LoVo (cell line): ENCODE measurements at places on chromosomes 1 and 21.

DNA sequence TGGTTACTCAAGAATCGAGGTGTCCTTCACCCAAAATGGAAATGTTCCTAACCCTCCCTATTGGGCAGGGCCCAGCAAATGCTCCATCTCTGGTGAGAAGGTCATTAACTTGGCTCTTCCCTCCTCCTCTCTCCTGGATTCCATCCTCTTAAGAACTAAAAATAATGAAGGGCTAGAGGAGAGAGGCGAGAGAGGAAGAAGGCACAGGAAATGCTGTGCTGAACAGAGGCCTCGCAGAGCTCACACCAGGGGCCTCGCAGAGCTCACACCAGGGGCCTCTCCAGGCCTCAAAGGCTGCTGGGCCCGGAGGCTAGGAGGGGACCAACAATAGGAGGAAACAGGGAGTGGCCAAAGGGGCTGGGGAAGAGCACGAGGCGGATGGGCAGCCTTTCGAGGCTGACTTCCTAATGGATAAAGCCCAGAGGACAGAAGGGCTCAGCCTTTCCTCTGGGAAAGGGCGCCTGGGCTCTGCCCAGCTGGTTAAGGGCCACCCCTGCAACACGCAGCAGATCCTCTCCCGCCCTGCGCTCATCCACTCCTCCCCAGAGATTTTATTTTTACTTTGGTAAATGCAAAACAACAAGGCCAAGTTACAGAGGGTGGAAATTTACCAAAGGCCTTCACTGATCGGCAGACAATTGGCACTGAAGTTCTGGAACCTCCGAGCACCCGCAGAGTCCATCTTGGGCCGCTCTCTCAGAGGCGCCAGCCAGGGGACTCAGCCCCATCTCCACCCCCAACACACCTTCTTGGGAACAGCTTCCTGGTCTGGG, 78.5 kb downstream of the ITPKB start:
- no peak for DNase-seq

DNA sequence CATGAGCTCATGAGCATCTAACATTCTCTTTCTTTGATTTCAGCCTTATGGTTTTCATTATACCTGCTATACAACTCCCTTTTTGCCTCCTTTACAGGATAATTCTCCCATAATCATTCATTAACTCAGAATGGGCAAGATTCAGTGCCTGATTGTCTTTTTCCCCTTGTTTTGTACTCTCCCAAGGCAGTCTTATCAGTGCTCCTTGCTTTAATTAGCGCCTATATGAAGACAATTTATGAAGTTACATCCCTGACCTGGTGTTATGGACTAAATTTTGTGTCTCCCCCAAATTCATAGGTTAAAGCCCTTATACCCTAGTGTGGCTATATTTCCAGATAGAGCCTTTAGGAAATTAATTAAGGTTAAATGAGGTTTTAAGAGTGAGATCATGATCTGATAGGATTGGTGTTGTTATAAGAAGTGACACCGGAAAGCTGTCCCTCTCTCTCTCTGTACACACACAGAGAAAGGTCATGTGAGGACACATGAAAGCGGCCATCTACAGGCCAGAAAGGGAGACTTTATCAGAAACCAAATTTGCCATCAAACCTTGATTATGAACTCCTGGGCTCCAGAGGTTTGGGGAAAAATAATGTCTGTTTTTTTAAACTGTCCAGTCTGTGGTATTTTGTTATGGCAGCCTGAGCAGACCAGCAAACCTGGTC, 185.8 kb upstream of the CHODL start:
- DNase-seq: no peak

DNA sequence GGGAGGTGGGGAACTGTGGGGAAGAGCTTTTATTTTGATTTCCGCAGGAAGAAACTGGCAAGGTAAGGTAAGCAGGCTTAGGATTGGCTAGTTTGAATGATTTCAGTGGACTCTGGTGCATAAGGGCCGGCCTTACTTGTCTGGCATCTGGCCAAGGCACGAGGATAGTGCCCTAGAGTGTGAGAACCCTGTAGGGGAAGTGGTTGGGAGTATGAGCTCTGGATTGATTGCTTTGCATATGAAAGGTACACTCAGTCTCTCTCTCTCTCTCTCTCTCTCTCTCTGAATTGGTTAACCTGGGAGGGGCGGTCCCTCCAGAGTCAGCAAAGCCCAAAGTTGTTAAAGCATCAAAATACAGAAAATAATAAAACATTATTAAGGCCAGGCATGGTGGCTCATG, 463.0 kb downstream of the SIPA1L2 start:
- DNase-seq: no peak

DNA sequence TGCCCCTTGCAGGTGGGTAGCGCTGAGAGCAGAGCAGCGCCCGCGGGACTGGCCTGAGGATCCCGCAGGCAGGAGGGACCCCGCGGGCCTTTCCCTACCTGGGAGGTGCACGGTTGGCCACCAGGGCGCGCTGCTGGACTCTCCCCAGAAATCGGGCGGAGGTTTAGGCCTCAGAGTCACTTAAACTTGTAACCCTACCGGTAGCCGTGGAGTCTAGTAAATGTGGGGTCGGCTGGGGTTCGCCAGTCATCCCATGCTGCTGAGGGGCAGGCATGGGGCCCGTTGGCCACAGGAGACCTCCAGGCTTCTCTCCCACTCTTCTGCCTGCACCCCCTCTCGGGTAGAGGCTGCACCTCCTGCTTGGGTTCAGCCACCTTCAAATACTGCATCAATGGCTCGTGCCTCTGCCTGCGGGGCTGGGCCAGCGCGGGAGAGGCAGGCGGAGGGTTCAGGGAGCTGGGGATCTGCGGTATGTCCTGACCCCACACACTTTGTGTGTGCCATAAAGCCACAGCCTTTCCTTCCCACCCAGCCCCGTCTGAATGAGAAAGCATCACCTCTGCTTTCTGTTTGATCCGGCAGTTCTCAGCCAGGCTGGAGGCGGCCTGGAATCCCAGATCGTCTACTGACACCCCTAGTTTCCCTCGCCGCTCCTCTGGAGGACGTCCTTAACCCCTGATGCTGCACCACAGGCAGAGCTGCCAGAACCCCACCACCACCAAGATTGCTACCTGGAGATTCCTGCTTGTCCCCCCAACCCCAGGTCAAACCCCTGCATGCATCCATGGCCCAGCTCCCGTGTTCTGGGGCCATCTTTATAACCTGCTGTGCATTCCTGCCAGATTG, 12.3 kb upstream of the GSTM4 start:
- DNase-seq: peak; percentile 85

- no peak for DNase-seq
Measured at GRCh38 chr1:189859385-189859977, 618.2 kb downstream of the BRINP3 start.

GRCh38 chr1:175314300-175314699, 121.7 kb upstream of the KIAA0040 start:
- no peak for DNase-seq

GRCh38 chr1:26857473-26858060, 5.4 kb upstream of the SFN start:
- no peak for DNase-seq

DNA sequence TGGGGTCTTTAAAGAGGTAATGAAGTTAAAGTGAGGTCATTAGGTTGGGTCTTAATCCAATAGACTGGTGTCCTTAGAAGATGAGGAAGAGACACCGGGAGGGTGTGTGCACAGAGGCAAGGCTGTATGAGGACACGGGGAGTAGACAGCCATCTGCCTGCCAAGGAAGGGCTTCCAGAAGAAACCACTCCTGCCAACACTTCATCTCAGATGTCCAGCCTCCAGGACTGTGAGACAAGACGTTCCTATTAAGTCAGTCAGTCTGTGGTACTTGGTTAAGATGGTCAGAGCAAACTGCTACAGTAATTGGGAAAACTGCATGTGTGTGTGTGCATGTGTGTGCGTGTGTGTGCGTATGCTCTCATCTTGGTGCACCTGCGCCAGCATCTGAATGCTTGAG, 77.1 kb downstream of the RYR2 start:
- DNase-seq: no peak

DNA sequence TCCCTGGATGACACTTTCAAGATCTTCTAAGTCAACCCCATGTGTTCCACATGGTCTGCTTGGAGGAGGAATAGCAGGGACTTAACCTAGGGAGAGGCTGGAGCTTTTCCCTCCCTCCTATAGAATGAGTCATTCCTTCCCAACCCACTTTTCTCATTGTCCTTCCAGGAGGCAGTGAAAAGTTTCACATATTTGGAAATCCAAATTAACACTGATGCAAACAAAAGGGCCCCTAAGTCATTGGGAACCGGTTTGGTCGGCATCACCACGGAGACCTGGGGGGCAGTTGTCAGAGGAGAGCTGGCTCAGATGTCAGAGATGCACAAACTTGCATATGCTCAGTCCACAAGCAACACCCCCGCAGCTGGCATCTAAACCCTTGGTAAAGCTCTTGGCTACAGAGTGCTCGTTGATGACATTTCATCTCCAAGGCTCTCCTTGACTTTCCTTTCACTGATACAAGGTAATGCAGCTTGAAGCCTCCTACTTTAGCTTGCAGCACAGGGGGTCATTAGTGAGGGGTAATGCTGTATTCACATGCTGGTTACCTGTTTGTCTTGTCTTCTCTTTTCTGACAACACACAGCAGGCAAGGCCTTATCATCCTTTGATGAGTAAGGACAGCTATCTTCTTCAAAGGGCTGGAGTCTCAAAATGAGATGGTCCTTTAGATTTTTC, 12.3 kb upstream of the LRRC8D start:
- DNase-seq: no peak

DNA sequence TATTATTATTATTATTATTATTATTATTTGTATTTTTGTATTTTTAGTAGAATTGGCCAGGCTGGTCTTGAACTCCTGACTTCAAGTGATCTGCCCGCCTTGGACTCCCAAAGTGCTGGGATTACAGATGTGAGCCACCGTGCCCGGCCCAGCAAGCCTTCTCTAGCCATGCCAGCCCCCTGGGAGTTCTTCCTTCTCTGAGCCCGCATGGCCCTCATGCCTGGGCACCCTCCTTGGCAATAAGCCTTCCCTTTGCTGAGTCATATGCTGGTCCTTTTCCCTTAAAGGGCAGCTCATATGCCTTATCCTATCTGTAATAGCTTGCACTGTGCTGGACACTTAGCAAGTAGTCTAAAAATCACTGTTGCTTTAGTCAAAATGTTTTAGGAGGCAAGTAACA, 8.5 kb upstream of the NBL1 start:
- DNase-seq: no peak

DNA sequence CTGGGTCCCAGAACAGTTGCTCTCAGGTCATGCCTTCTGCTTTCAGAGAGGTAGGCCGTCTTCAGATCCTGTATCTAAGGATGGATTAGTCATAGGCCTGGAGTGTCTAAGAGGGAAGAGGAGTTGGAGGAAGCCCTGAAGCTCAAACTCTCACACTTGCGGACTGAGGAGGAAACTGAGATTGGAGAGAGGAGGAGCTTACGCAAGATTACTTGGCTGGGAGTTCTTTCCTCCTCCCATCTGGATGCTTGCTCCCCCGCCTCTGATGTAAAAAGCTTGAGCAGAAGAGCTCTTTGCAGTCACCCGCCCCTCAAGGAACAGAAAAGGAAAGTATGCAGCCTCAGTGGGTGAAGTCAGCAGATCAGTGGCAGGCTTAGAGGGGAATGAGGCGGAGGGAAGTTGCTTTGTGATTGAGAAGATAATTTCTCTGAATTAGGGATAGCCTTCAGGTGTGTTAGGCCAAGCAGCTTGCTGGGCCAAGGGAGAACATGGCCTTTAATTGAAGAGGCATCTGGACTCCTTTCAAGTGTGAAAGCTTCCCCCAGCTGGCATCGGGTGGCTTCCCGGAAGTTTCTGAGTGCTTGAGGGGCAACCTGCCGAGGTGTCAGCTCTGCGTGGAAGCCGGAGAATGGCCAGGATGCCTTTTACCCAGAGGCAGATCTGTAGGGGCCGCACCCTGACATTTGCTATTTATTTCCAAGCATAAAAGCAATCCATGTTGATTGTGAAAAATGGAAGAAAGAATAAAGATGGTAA, 6.6 kb downstream of the ADORA1 start:
- DNase-seq: no peak

GRCh38 chr1:244019982-244020485, 31.0 kb upstream of the ZBTB18 start:
- DNase-seq: no peak

GRCh38 chr1:243984788-243985187, 66.3 kb upstream of the ZBTB18 start:
- DNase-seq: no peak

- DNase-seq: peak; percentile 37
Measured at GRCh38 chr21:33998402-33998801, 75.0 kb upstream of the MRPS6 start.

- no peak for DNase-seq
Measured at GRCh38 chr21:37536616-37537278, 170.2 kb downstream of the DYRK1A start.

GRCh38 chr1:165117482-165117881, 239.0 kb downstream of the LMX1A start:
- no peak for DNase-seq

- no peak for DNase-seq
Measured at GRCh38 chr21:27221077-27221476, 254.2 kb upstream of the ADAMTS5 start.

DNA sequence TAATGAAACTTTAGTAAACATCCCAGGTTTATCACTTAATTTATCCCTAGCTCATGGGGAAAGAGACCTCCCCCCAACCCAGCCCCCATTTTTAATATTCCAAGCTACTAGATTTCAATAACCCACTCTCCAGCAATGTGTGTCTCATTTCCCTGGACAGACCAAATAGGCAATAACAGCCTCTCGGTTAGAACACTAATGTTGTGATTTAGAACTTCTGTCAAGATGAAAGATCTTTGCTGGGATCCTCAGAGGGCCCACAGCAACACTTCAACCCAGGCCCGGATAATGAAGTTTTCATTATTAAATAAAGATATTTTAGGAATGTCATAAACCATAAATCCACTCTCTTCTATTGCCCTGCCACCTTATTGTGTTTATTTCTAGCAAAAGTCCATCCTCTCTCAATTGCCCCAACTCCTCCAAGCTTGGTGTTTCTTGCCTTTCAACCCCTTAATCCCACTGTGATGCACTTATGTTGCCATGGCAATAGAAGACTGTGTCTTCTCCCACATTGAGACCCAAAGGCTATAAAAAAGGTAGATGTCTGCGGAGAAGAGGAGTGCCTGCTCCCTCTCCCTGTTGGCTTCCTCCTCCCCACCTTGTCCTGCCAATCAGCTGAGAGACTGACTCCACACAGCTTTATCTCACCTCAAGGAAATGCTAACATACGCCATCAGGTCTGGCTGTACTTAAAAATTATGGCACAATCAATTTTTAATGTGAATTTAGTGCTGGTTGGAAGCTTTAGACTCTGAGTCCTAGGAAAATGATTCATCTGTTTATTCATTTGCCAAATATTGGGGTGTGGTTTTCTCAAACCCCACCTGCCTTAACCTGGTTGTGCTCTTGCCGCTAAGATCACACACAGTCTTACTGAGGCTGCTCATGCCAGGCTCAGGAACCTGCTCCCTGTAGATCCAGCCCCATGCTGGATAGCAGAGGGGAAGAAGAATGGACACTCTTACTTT, 258.3 kb upstream of the CAMK1G start:
- DNase-seq: no peak

DNA sequence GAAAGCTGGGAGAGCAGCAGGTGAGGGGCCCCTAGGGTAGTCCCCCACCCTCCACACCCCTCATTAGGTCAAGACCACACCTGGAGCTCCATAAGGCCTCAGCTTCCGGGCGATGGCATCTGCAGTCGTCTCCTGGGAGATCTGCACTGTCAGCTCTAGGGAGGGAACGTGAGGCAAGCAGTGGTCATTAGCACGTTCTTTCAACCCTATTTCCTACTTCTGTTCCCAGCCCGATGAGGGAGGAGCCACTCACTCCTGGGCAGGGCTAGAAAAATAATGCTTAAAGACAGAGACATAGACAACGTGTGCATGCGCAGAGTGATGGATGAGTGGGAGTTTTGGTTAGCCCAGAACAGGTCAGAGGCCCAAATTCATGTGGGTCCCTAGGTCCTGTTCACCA, 9.7 kb downstream of the KDF1 start:
- no peak for DNase-seq
